ENCODE measurements at places on chromosomes 12 and 14. TPM values are rescaled to one million over a fixed set of nuclear protein-coding genes. Genes with fewer than 3 reads are reported as not detected.

DNA sequence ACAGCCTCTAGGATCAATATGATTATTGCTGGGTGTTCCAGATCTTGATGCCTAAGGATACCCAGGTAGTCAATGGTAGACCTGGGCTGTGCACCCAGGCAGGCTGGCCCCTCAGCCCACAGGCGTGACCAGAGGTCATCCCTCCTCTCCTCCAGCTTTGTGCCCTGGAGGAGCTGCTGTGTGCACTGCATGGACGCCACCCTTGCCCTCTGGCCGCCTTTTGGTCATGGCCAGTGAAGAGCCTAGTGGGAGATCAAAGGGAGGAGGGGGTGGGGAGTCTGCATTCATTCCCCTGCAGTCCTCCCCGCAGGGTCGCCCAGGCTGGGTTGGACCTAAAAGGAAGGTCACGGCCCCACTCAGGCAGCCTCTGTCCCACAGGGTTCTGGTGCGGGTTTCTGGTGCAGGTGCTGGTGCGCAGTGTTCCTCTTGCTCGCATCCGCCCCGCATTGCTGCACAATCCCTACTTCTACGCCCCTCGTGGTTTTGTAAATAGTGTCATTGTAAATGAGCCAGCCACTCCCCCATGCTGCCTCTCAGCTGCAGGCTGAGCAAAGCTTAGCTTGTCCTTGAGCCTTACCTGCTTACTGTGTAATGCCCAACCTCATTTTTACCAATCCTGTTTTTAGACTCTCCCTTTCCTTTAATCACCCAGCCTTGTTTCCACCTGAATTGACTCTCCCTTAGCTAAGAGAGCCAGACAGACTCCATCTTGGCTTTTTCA is 55.3 kb downstream of the PSMA6 start:
- peak; percentile 74 for DNase-seq

The PCK2 gene
- 36.1 TPM for total RNA-seq

The ISCA2 gene
- 16.3 TPM for total RNA-seq

The GPR68 gene
- total RNA-seq: not detected

The NEUROD4 gene
- total RNA-seq: not detected

The PUS1 gene
- total RNA-seq: 70.5 TPM

The BCL7A gene
- 11.0 TPM for total RNA-seq

DNA sequence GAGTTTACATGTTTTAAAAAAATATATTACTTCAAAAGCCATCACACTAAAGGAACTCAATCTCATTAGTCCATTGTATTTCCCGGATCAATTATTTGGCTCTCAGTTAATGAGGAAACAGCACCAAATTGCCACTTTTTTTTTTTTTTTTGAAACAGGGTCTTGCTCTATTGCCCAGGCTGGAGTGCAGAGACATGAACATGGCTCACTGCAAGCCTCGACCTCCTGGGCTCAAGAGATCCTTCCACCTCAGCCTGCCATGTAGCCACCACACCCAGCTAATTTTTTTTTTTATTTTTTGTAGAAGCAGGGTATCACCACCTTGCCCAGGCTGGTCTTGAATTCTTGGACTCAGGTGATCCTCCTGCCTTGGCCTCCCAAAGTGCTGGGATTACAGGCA is 77.4 kb downstream of the CLIP1 start:
- no peak for DNase-seq

DNA sequence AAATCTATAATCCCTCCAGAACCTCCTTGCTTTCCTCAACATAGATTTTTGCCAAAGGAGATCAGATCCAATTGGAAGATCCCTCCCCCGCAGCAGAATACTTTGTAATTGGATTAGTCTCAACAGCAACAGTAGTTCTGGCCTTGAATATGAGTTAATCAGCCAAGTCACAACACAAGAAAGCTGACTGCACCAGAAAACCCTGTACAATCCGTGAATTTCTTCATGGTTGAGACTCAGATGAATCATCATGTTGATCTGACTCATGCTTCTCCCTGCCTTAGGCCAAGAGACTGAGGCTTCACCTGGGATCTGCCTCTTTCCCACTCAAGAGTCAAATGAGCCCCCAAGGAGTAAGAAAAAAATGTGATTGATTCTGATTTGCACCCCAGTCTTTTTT is 3.0 kb upstream of the METTL17 start:
- no peak for DNase-seq

GRCh38 chr12:54142114-54142475 is 46.7 kb downstream of the SMUG1 start:
- no peak for DNase-seq

The TECPR2 gene
- total RNA-seq: 5.3 TPM

The IKZF4 gene
- total RNA-seq: 1.9 TPM

The RFLNA gene
- total RNA-seq: not detected

The PLCZ1 gene
- total RNA-seq: not detected

The IAPP gene
- total RNA-seq: not detected

- DNase-seq: no peak
Measured at GRCh38 chr12:53227341-53227740, 4.7 kb downstream of the RARG start.

The PPP4R4 gene
- total RNA-seq: 0.03 TPM

The SIX6 gene
- not detected for total RNA-seq

The ZDHHC22 gene
- not detected for total RNA-seq

The TSPAN11 gene
- not detected for total RNA-seq

DNA sequence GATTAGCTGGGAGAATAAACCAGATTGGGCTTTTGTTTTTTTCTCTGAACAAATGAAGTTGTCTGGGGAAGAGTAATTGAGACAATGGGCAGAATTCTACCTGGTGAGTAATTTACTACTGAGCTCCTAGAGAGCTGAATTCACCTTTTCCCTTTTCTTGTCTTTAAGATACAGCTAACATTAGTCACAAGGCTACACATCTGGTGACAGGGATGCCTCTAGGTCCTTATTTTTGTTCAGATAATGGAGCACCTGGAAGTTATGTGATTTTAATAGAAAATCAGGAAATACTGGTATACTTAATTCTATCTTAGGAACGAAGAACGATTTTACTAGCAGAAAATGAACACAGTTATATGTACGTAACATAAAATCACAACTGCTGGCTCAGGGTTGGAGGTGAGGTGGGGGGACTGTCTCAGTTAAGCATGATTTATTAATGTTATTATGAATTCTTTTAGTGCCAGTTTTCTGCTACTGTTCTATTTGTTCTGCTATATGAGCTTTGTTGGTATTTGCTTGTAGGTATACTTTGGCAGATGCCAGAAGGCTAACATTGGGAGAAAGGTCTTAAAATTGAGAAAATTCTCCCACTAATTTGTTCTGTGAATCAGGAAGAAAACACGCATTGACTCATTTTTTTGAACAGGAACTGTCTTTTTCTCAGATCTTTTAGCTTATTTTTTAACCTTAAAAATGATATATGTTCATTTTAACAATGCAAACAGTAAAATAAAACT is 482.7 kb upstream of the RGS6 start:
- no peak for DNase-seq

DNA sequence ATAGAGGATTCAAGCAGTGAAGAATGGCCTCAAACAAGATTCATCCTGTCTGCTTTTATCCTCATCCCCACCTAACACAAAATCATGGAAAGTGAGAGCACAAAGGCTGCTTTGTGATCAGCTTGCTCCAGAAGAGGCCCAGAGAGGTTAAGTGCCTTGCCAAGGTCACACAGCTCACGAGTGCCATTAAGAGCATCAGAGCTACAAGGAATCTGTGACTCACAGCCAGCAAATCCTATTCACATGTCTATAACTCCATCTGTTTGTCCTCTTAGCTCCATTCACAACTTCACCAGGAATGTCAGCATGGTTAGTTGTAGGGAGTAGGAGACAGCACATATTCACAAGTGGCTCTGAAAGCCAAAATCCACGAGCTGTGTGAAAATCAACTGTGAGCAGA is 79.8 kb downstream of the TTC9 start:
- DNase-seq: no peak

Measured in HT-29 (cell line).